ENCODE measurements at places on chromosomes 3 and 15.
A peak's percentile ranks its signal among the peaks of the same experiment; 100 is the strongest.

GRCh38 chr3:42755681-42756578 is 17.1 kb downstream of the CCDC13 start:
- DNase-seq, result peak; percentile 32

- no peak for DNase-seq
Observed at GRCh38 chr3:87126321-87126720, 100.8 kb upstream of the CHMP2B start.

DNA sequence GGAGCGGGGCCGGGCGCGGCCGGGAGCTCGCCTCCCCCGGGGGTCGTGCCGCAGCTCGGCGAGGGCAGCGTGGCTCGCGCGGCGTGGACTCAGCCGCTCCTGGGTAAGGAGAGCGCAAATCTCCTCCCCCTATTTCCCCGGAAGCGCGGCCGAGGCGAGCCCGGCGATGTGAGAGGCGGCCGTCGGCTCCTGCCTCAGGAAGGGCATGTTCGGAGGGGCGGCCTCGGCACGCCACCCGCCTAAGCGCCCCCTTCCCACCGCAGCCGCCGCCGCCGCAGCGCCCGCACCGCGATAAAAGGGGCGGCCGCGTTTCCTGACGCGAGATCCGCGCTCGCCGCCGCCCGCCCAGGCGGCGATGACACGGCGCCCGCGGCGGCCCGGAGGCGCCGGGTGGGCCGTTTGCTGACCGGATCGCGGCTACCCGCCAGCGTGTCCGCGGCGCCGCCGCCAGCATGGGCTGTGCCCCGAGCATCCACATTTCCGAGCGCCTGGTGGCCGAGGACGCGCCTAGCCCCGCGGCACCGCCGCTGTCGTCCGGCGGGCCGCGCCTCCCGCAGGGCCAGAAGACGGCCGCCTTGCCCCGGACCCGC is at the start of gene PDE8A:
TSS of gene PDE8A (plus strand) at position 146 of the 590 bp plus-strand sequence. CDS start at position 453, 307 bp downstream.
- no peak for DNase-seq

DNA sequence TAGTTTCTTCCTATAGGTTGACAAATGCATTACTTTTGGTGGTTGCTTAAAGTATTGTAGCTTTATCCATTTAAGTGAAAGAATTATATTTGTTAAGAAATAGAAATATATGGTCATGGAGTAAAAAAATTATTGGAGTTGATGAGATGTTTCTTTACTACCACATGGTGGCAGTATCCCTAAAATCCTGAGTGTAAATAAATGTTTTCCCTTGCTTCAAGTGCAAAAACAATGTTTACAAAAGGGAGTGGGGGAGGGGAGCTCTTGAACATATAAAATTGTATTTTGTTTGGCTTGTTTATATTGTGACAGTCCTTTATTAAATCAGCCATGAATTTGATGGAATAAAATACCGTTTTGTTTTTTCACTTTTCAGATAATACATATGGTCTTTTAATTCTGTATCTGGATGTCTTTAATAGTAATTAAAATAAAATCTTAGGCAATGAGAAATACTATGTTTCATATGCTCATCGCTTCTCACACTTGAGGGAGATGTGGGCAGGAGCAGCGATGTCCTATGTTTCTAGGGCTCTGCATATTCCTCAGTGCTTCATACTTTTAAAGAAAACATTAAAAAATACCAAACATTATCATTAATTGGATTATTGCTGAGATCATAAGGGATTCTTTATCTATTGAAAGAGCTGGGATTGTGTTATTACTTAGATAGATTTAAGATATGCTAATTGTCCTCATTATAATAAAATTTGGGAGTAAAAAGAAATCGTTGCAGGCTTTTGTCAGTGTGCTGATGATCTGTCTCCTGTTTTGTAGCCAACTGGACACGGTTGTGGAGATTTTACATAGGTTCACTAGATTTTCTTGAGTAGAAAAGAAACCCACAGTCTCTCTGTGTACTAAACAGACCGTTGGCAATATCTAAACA is 349.7 kb downstream of the TUSC7 start:
- DNase-seq, result peak; percentile 12

- no peak for DNase-seq
Observed at GRCh38 chr15:25019434-25019833, 64.6 kb downstream of the SNRPN start.

- DNase-seq, result no peak
Observed at GRCh38 chr3:15120986-15121385, 22.0 kb upstream of the RBSN start.

GRCh38 chr3:46910166-46910760 is 32.7 kb downstream of the PTH1R start:
- DNase-seq, result no peak

GRCh38 chr3:185362850-185363661 is at the start of gene MAP3K13:
TSS of gene MAP3K13 (plus strand) at chr3:185363136. CDS start at chr3:185428582, 65,446 bp downstream.
- peak; percentile 91 for DNase-seq

GRCh38 chr15:57920911-57921310 is 144.6 kb downstream of the ALDH1A2 start:
- peak; percentile 13 for DNase-seq

DNA sequence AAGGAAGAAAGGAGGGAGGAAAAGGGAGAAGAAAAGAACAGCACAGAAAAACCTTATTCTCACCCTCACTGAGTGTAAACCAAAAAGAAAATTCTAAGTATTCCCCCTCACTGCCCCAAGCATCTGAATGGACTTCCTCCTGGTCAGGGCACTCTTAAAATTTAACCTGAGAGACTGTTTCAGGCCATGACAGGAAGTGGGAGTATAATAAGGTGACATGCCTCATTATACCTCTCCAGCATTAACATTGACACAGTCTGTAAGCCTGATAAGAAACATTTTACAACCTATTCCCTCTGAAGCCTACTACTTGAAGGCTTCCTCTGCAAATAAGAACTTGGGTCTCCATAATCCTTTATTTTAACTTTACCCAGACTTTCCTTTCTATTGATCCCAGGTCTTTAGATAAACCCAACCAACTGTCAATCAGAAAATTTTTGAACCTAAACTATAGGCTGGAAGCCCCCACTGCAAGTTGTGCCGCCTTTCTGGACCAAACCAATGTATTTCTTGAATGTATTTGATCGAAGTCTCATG is 41.7 kb downstream of the SLCO2A1 start:
- DNase-seq, result no peak

DNA sequence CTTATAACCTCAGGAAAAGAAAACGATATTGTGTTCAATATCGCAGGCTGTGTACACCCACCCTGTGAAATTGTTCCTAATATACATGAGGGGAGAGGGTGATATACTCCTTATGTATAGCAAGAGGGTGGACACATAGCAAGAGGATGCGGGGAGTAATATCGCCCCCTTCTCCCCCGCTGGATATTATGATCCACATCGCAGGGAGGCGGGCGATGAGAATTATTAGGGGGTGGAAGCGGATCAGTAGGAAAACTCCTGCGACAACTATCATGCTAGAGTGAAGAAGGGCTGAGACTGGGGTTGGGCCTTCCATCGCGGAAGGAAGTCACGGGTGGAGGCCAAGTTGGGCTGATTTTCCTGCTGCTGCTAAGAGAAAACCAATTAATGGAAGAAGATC is 24.9 kb upstream of the BMF start:
- no peak for DNase-seq

- DNase-seq, result no peak
Observed at GRCh38 chr3:155585384-155585783, 159.5 kb downstream of the PLCH1 start.

DNA sequence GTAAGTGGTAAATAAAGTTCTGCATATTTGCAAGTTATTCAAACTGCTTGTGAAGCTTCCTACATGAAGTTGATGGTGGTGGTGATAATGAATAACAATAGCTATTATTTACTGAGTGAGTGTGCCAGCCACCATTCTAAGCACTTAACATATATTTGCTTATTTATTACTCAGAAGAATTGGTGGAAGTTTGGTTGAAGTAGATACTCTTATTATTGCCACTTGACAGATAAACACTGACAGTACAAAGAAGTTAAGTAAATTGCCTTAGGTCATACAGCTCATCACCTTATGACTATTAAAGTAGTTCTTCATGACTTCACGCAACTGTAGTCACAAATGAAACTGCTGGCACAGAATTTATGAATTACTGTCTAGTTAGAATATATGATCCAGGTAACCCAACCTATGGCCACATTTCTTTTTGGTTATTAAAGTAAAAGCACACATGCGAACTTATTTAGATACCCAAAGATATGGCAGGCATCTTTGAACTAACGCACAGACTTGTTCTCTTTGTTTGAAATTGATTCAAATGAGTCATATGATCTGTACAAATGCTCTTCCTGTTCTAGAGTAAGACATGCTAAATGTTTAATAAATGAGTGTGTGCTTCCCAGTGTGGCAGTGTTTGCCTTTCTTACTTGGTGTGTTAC is 99.8 kb upstream of the NR2F2 start:
- DNase-seq, result peak; percentile 56

DNA sequence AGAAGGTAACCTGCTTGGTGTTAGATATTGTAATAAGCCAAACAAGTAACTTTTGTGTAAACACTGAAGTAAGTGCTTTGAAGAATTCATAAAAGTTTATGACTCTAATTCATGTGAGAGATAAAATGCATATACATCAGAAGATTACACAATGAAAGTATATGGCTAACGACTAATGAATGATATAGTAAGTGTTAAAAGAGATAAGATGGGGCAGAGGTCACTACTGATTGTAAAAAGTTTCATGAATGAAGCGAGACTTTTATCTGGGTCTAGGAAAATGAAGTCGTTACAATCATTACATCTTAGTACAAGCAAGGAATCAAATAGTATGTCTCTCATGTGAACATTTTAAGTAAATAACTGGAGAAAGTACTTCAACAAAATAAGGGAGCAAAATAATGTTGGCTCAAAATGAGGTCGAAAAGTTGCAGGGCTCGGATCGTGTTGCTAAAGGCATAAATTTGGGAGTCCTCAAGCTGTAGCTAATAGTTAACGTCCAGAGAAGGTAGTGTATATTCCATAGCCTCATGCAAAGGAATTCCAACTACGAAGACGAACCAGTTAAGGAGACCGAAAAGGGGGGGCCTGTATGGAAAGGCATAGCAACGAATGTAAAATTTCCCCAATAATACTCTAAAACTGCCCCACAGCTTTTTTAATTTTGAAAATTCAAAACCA is 984 bp upstream of the DUT start:
- DNase-seq, result no peak

DNA sequence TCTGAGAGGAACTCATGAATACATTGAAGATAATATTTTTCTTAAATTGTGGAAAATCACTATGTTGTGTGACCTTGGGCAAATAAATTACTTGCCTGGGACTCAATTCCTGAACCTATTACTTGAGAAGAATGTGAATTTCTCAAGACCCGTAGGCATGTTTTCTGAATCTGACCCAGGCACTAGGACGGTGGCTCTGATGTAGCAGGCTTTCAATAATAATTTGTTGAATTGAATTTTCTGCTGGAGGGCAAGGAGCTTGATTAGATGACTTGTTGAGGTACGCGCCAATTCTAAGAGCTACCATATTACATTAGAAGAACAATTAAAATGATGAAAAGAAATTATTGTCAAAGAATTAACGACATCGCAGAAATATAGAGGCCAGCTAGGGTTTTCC is 150.2 kb upstream of the LRRC3B start:
- DNase-seq, result no peak

DNA sequence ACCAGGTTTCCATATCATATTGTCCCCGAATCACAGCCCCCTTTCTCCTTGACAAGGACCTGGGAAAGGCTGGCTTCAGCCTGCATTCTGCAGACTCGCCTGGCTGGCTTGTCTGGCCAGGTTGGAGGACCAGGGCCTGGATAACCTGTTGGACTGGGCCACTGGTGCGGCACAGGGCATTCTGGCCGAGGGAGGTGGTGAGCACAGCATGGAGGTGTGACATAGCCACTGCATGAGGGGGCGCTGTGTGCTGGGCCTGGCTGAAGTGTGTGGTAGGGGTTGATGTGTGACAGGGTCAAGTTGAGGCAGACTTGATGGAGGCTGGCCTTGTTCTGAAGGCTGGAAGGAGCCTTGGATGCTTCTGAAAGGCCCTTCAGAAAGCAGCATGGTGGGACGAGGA is 2.9 kb downstream of the ESYT3 start:
- no peak for DNase-seq

DNA sequence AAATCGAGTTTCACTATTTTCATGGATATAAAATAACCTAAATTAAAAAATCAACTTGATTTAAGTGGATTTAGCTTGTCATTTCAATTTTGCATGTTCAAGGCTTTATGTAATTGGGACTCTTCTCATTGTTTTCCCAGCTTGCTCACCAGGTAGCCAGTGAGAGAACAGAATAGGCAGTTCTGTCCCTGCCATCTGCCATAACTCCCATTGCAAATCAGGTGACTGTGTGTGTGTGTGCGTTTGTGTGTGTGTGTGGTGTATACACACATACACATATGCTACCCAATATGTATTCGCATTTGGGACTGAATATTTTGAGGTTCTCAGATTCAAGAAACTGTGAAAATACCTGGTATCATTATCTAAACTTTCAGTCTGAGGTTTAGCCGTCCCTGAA is 1069.8 kb downstream of the IGSF11 start:
- no peak for DNase-seq

- DNase-seq, result no peak
Observed at GRCh38 chr15:95845862-95846515, 484.5 kb upstream of the NR2F2 start.

DNA sequence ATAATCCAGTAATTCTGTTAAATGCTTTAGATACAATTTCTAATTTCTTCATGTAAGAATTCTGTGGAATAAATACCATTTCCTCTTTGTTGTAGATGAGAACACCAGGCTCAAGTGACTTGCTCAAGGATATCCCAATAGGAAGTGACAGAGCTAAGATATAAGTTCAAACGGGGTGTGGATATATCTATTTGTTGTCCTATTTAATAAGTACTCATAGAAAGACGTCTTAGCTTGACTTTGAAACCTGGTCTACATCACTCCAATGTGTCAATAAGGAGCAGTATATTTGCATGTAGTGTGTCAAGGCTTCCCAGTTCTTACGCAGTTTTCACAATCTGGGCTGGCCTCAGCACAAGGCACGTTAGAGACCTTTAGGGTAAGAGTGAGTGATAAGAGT is 4.7 kb upstream of the GCSAM start:
- no peak for DNase-seq

DNA sequence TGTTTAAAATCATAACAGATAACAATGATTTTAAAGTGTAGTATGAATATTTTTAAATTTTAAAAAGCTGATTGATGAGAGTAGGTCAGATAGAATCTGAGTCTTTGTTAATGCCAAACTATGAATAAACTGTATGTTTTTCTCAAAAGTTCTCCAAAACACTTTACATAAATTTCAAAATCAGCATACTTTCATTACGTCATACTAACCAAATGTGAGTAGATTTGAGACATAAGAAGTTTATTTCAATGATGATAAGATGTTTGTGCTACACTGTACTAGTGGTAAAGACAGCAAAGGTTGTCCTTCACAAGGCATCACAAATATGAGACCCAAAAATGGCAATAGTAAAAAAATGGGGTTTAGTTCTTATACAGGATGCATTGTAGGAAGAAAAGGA is 1342.9 kb downstream of the SI start:
- no peak for DNase-seq

DNA sequence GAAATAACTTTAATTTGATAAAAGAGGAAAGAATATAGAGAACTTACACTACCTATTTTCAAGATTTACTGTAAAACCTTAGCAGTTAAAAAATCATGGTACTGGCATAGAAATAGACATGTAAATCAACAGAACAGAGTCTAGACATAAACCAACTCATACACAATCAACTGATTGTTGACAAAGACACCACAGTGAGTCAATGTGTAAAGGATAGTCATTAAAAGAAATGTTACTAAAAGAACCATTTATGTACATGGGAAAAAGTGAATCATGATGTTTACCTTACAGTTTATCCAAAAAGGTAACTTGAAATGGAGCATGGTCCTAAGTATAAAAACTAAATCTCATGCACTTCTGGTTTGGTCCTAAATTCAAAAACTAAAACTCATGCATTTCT is 847.4 kb downstream of the IGSF11 start:
- no peak for DNase-seq

GRCh38 chr15:99645951-99646350 is 80.2 kb downstream of the MEF2A start:
- no peak for DNase-seq

Measured in dermis microvascular lymphatic vessel endothelial cell (primary cell).